ENCODE measurements at places on chromosomes 3 and 15. TPM values are rescaled to one million over a fixed set of nuclear protein-coding genes. Genes with fewer than 3 reads are reported as not detected.
A peak's percentile ranks its signal among the peaks of the same experiment; 100 is the strongest.

The FMN1 gene
- 1.9 TPM for total RNA-seq

GRCh38 chr3:150329408-150329807 is 78.7 kb upstream of the TSC22D2 start:
- DNase-seq: no peak

GRCh38 chr3:134873789-134874188 is 78.7 kb downstream of the EPHB1 start:
- DNase-seq: no peak

DNA sequence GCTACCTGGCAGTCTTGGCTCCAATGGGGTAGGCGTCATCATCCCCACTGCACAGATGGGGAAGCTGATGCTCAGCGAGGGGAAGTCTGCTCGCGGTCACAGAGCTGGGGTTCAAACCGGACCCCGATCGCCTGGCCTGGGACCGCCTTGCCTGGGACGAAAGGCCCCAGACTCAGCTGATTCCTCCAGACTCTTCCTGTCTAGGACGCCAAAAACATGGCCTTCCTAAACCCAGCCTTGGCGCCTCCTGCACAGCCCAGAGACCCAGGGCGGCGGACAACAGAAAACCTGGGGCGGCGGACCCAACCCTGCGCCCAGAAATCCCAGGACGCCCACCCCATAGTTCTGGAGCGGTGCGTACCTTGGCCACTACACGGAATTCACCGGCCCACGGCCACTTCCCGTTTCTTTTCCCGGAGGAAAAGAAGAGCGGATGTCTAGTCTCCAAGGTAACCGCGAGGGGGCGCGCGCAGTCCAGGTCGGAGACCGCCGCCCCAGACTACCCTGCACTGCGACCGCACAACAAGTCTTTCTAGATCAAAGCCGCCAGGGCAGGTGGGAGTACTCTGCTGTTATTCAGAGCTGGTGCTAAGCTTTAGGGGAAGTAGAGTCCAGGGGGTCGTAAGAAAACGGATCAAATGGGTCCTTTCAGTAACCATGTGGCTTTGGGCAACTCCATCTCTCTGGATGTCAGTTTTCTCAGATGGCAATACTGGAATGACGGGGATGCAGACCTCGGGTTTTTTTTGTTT is 4.9 kb upstream of the IL17RD start:
- peak; percentile 91 for DNase-seq

GRCh38 chr15:43093026-43093425 is 12.8 kb downstream of the UBR1 start:
- no peak for DNase-seq

DNA sequence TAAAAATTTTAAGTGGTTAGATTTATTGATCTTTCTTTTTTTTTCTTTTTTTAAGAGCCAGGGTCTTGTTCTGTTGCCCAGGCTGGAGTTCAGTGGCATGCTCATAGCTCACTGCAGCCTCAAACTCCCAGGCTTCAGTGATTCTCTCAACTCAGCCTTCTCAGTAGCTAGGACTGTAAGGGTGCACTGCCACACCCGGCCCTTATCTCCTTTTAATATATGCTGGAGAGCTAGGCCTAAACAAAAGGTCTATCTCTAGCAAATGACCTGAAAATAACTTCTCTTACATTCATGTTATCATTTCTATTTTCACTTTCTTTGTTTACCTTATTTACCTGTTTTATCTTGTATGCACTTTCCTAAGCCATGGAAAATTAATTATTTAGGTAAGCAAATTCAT is 35.2 kb upstream of the MELTF start:
- no peak for DNase-seq

The TAGLN3 gene
- 6.4 TPM for total RNA-seq

DNA sequence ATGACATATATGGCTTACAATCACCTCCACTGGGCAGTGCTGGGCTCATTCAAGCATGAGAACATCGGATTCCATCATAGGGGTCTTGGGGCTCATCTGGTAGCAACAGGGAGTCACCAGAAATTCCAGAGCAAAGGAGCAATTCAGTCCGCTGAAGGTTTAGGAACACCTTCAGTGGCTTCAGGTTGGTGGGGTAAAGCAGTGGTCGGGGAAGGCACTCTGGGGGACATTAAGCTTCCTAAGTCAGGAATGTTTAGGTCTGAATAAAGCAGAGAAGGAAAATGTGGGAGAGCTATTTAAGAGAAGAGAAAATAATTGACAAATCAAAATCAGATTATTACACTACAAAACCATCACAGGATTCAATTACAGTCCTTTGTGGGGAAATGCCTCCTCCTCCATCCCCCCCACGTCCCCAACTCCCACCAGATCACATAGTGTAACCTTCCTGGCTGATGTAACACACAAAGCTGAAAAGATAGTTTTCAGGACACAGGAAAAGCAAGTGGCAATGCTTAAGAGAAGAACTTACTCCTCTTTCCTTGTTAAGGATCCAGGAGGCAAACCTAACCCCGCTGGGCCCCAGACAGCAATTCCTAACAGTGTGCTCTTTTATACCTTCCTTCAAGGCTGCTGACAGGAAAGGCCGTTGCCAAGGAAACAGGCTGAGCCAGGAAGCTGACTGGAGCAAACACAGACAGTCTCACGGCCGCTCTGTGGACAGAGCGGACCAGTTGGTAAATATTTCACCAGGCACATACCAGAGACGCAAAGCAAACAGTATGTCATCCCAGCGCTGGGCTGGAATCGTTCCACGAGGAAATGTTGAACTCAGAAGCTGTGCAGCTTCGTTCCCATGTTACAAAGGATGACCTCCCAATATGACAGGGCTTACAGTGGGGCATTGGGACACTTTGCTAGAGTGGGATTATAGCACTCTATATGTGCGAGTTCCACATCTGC is 57.5 kb upstream of the LMCD1 start:
- peak; percentile 81 for DNase-seq

DNA sequence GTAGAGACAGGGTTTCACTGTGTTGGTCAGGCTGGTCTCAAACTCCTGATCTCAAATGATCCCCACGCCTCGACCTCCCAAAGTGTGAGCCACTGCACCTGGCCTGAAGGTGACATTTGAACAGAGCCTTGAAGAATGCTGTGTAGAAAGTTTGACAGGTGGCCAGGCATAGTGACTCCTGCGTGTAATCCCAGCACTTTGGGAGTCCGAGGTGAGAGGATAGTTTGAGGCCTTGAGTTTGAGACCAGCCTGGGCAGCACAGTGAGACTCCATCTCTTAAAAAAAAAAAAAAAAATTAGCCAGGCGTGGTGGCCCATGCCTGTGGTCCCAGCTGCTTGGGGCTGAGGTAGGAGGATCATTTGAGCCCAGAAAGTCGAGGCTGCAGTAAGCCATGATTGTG is 1.5 kb downstream of the IQGAP1 start:
- no peak for DNase-seq

DNA sequence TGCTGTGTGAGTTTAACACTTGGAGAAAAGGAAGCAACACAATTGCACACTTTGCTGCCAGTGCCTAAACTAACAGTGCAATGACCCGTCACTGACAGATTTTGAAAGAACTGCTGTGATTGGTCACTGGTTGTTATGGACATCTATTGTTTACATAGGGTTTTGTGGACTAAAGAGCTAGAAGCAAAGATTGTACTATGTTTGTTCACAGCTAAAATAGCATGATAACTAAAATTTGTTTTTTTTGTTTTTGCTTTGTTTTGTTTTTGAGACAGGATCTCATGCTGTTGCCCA is 112.4 kb upstream of the GOLGA8J start:
- DNase-seq: no peak

The IREB2 gene
- total RNA-seq: 93.3 TPM

The ETV5 gene
- total RNA-seq: 7.7 TPM

- no peak for DNase-seq
These were observed 154.6 kb downstream of the POLR2M start for GRCh38 chr15:57861034-57861638.

DNA sequence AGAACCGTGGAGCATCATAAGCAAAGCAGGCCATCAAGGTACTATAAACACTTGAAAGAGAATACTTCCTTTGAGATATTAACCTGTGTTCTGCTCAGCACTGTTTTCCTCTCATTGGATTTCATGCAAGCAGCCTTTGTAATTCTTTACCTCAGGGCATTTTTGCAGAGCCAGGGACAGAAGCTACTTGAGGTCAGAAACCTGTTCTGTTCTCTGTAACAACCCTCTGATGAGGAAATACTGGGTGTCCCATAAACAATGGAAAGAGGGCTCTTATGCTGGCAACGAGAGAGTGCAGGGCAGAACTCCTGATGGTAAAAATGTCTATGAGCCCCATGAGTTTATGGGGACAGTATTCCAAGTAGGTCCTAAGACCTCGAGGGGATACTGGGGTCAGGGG is 66.0 kb downstream of the DCLK3 start:
- DNase-seq: no peak
